Nasal cavity respiratory epithelium epithelial cell of viscerocranial mucosa (primary cell): ENCODE measurements at places on chromosomes 2 and 18. TPM values are rescaled to one million over a fixed set of nuclear protein-coding genes. Genes with fewer than 3 reads are reported as not detected.

The SEPTIN10 gene
- 76.2 and 94.4 TPM in 2 replicates for total RNA-seq

The CYRIA gene
- total RNA-seq, result 1.4 and 9.6 TPM in 2 replicates

The PDCL3 gene
- 28.0 and 43.1 TPM in 2 replicates for total RNA-seq

The CTLA4 gene
- not detected in 2 replicates for total RNA-seq

The CD207 gene
- not detected in 2 replicates for total RNA-seq

The CRACDL gene
- total RNA-seq, result 0.34 and 12.7 TPM in 2 replicates
